MG63 (cell line): ENCODE measurements at places on chromosomes 6 and 20. TPM values are rescaled to one million over a fixed set of nuclear protein-coding genes. Genes with fewer than 3 reads are reported as not detected.
A peak's percentile ranks its signal among the peaks of the same experiment; 100 is the strongest.

- no peak for DNase-seq
These were observed 209.9 kb downstream of the LY86 start for GRCh38 chr6:6798448-6798860.

GRCh38 chr6:25070547-25071366, 135.0 kb upstream of the RIPOR2 start:
- DNase-seq = peak; percentile 30

Gene SCRT2
- total RNA-seq = not detected in 2 replicates

Gene PPP1R14C
- 3.3 and 3.6 TPM in 2 replicates for total RNA-seq

GRCh38 chr6:158476389-158476788, 83.5 kb upstream of the TMEM181 start:
- DNase-seq = no peak

Gene MYLIP
- 9.7 and 14.3 TPM in 2 replicates for total RNA-seq
